ENCODE measurements at places on chromosomes 6 and 20.

DNA sequence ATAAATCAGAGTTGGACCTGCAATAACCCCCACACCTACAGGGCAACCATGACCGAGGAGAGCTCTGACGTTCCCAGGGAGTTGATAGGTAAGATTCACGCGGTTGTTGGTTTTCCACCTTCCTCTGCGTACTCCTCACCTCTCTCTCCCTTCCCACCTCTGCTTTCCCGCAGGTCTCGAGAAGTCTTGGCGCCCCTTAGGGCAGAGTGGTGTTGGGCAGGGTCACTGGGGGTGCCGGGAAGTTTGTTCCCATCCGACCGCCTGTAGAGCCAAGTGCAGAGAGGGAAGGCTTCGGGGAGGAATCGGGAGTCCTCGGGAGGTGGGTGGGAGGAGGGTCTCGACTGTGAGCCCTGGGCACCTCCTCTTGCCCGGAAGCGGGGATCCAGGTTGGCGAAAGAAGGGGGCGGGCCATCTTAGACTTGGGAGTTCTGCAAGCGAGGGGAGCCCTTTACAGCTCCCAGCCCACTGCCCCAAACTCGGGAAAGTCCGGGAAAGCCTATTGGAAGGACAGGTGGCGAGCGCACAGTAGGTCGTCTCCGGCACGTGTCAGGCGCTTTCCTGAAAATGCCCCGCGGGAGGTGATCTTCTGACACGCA, 672 bp downstream of the CARMIL1 start:
- DNase-seq, result no peak

GRCh38 chr6:6721606-6722005, 133.1 kb downstream of the LY86 start:
- no peak for DNase-seq

DNA sequence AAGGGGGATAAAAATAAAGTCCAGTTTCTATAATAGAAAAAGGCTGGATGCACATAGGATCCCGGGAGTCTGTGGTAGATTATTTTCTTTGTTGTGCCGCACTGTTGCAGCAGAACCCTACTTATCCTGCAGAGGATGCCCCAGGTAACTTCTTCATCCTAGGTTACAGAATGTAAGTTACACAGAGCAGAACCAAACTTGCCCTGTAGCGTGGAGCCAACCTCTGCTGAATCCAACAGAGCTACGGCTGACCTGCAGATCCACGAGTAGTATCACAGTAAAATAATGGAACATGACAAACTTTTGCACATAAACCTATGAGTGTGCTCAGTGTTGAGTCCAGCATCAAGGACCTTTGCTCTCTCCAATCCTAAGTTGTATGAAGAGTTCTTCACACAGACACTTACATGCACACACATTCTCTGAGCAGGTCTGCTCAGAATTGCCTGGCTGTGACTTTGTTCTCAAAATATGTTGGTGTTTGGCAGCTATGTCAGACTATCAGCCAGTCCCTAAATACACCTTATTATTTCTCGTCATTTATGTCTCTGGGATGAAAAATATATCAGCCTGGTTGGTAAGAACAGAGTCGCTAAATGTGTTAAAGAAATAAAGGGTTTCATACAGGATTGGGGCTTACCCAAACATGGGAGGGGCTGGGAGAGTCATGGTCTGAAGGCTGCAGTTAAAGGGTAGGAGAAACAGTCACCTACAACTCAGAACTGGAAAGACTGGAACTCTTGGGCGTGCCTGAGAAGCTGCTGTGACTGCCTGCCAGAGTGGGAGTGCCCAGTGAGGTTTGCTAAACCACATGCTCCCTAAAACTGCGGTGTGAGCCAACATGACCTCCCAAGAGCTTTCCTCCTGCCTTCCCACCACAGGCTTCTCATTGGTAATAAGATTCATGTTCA, 165.1 kb upstream of the SLC24A3 start:
- DNase-seq, result no peak

DNA sequence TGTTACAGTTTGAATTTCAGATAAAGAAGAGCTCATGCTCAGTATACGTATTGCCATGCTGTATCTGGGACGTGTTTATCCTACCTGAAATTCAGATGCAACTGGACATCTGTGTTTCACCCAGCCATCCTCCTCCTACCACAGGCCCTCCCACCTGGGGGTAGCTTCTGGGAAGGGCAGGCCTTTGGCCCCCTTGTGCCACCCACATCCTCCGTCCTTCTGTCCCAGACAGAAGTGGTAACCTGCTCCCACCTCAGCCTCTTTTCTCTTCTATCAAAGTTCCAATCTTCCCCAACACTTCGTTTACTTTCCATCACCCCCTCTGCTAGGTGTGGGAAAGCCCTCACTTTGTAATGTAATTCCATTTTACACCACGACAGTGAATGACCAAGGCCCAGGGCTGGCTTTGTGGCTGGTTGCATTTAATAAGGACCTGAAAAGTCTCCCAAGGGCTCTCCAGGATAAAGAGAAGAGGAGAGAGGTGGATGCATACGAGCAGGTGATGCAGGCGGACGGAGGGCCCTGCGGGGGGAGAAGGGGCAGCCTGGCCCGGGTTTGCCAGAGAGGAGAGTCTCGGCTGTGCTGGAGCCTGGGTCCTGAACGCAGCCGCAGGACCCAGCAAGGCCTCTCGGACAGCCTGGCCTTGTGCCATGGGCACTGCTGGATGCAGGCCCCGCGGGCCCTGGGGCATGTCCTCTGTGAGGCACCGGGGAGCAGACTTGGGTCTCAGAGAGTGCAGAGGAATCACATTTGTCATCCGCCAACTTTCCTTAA, 98.4 kb downstream of the PSMB1 start:
- no peak for DNase-seq

DNA sequence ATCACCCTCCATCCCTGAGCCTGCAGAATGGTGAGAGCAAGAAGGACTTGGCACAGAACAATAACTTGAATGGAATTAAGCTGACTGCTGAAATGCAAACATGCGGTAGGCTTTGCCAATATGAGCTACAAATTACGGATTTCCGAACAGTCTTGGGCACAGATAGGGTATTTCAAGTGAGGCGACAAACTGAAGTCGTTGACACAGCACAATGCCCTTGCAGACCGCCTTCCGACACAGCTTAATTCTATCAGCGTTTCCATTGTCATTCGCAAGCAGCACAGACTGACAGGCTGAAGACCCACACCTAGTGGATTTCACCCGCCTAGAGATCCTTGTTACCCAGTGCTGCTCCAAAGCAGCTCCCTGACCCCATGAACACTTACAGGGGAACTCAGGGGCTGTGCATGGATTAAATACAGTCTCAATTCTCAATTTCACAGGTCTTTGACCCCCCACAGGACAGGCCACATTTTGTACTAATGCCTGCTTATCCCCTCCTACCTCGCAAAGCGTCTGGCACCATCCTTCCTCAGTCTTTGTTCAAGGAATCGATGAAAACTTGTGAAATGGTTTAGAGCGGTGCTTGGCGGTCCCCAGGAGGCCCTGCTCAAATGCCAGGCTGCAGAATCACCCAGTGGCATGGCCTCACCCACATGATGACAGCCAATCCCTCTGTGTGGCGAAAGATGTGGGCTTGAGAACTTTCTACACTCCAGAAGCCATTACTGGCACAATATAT, 34.6 kb downstream of the RAMACL start:
- no peak for DNase-seq

DNA sequence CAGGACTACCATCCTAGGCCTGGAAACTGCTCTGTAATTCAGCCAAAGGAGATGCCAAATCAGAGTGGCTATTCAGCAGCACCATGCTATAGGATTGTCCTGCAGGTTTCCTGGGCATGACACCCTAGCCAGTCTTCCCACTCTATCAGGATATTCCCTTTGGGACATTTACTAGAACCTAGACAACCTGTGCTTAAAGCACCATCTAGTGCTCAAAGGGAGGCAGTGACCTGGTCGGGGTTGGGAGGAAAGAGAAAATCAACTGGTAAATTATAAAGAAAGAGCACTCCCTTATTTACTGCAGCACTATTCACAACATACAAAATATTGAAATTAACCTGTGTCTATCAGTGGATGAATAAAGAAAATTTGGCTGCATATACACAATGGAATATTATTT, 67.2 kb upstream of the SMLR1 start:
- DNase-seq, result no peak

All from stimulated activated CD4-positive, alpha-beta T cell treated with anti-CD3 and anti-CD28 coated beads, Interleukin-15, amount 100 ng/mL, for 1 hour (primary cell).